CD4-positive, alpha-beta T cell treated with Interleukin-1 beta for 1 hour (primary cell): ENCODE measurements at places on chromosomes 12 and 14.
A peak's percentile ranks its signal among the peaks of the same experiment; 100 is the strongest.

DNA sequence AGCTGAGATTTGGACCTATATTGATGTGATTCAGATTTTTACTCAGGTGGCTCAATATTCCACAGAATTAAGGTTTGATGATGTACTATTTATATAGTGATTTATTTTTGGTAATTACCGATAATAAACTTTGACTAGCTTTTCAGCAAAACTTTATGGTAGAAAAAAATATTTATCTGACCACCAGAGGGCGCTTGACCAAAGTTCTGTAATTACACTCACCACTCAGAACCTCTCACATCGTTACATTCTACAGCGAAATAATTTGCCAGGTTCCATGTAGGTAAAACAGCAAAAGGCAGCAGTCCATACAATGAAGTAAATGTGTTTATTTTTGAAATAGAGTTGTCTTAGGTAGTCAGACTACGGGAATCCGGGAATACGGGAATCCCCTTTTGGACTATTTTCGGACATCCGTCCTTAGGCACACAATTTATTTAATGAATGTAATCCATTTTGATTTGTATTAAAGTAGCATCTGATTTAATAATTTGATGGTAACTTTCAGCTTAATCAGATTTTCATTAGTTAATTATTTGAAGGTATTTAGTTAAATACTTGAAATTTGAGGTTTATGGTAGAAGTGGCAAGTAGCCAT lies 143.0 kb upstream of the DDHD1 start:
- DNase-seq, result no peak

GRCh38 chr12:110107369-110108281 lies 16.5 kb upstream of the IFT81 start:
- DNase-seq, result no peak

DNA sequence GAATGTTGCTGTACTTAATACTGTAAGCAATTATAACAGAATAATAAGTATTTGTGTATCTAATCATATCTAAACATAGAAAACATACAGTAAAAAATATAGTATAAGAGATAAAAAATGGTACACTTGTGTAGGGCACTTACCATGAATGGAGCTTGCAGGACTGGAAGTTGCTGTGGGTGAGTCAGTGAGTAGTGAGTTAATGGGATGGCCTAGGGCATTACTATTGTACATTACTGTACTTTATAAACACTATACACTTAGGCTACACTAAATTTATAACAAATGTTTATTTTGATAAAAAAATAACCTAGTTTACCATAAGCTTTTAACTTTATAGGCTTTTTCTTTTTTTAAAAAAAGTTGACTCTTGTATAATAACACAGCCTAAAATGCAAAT lies 1071.2 kb upstream of the SEL1L start:
- no peak for DNase-seq

DNA sequence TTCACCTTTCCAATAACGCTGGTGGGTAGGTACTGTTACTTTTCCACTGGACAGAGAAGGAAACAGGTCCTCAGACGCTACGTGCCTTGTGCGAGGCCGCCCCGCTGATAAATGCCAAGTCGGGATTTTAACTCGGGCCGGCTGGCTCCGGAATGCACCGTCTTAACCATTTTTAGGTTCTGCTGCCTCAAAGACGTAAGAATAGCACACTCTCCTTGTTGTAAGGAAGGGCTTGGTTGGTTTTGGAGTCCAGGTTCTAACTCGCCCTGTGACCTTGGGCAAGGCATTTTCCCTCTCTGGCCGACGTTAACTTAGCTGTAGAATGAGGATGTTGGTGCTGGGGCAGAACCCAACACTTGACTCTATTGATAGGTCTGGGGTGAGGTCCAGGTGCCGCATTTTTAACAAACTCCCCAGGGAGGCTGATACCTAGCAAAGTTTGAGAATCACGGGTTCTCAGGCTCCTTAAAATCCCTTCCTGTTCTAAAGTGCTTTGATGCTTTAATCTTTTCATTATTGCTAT lies 814 bp downstream of the ANKRD13A start:
- DNase-seq, result no peak

DNA sequence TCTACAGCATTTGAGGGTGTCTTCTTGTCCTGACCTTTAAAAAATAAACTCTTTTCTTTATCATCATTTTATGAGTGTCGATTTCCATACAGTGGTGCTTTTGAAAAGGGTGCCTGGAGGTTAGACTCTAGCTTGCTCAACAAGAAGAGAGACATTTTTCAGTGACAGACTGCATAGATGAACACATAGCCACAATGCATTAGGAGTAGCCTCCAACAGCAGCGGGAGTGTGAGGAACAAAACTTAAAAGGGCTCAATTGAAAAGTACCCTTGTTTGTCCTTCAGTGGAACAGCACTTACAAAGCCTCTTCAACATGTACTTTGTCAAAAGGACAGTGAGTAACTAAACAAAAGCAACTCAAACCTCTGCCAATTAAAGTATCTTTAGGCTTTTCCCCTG lies 119.3 kb downstream of the SOX5 start:
- DNase-seq, result no peak

- no peak for DNase-seq
These were observed 15.1 kb upstream of the FGF6 start for GRCh38 chr12:4460761-4461160.

- DNase-seq, result no peak
These were observed 52.3 kb downstream of the PPP2R5C start for GRCh38 chr14:101813833-101814232.

- no peak for DNase-seq
These were observed 69.3 kb upstream of the FRMD6 start for GRCh38 chr14:51582437-51582836.

DNA sequence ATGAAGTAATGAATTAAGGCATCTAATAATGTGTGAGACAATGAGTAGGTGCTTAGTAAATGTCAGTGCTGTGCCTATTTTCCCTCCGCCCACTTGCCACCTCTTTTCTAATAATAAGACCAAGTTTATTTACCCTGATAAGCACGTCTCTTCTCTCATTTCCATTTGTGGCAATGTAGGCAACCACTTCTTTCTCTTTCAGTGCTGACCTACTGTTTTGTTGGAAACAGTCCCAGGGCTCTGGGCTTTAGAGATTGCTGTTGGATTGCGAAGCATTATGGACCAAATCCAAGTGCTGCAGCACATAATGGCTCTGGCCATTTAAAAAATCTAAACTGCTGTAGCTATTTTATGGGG lies 141.3 kb upstream of the PLEKHG7 start:
- no peak for DNase-seq

DNA sequence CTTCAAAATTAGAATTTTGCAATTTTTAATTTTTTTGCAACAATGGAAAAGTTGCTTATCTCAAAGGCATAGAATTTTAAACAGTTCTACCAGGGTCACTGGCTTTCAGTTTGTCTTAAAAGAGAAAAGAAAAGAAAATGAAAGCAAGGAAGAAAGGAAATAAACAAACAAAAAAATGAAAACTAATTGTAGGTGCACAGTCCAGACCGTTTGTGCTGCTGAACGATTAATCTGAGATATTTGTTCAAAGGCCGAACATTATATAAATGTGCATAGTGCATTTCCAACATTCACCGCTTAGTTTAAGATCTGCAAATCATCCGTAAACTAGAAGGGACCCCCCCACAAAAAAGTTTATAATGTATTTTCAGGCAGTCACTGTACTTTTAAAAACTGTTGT lies 5.5 kb upstream of the OTX2 start:
- no peak for DNase-seq

GRCh38 chr12:109261087-109261486 lies 48.0 kb downstream of the FOXN4 start:
- no peak for DNase-seq

GRCh38 chr12:71708658-71709057 lies 22.8 kb downstream of the TMEM19 start:
- no peak for DNase-seq

DNA sequence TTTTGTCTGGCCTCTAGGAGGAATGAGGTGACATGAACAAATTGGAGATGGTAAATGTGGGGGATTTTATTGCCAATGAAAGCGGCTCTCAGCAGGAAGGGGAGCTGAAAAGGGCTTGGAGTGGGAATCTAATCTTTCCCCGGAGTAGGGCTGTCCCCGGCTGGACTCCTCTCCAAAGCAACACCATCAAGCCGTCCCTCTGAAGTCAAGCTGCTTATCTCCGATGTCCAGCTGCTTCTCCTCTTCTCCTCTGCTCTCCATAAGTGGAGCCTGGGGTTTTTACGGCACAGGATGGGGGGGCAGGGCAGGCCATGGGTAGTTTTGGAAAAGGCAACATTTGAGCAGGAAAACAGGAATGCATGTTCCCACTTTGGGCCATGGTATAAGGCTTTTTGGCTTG lies 113.5 kb downstream of the TMEM132D start:
- no peak for DNase-seq

- no peak for DNase-seq
These were observed 840 bp downstream of the MRPL52 start for GRCh38 chr14:22830443-22831010.

- no peak for DNase-seq
These were observed 6.0 kb upstream of the PCNX4 start for GRCh38 chr14:60085693-60086092.

DNA sequence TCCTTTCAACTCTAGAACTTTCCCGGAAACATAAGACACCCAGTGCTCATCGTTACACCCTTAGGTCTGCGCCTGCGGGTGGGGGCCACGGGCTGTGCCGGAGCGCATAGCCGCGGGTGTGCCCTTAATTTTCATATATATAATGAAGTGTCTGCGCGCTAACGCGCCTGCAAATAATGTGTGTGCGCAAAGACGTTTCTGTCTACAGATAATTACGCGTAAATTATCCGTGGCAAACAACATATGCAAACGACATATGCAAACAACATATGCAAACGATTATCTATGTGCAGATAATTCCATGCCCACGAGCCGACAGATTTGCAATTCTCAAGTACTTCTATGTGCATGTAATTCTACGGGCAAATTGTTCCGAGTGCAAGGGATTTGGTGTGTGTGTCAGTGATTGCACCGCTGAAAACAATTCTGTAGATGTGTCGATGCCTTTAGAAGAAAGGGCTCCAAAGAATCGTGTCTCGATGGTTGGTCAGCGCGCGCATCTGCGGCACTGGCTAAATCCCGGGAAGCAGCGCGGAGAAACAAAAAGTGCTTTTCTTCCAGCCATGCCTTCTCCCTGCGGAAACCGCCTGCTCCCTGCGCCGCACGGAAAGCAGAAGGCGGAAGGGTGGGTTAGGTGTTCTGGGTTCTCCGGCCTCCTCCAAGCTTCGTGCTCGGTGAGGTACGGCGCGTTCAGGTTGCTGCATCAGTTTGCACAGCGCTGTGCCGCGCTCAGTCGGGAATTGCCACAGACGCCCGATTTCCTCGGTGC lies 34.5 kb upstream of the TBX5 start:
- DNase-seq, result no peak

DNA sequence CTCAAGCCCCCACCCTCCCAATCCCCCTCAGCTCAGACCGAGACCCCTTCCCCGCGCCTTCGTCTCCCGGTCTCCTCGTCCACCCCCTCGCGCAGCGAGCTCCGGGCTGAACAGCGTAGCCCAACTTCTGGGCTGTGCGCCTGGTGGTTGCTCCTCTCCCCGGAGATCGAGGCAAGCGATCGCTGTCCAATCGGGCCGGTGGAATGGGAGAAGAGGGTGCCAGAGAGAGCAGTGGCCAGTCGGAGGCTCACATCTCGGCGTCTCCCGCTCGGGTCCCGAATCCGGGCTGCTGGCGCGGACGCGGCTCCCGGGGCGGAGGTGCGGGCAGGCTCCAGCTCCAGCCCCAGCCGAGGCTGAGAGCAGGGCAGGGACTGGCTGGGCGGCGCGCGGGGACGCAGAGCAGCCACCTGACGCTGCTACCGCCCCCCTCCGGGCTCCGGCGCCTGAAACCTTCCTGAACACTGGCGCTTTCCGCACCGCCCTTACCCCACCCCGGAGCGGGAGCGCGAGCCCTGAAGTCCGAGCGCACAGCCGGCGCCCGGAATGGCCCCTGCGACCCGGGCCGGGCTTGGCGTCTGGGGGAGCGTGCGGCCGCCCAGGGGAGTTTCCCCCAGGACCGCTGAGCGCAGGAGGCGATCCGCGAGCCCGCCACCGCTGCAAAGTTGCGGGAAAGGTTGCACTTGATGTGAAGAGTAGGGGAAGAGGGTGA lies 508 bp upstream of the KCNH5 start:
- DNase-seq, result no peak

GRCh38 chr12:111887926-111888745 lies 46.1 kb downstream of the MAPKAPK5 start:
- no peak for DNase-seq

GRCh38 chr12:112514926-112515642 lies 96.3 kb downstream of the PTPN11 start:
- no peak for DNase-seq

DNA sequence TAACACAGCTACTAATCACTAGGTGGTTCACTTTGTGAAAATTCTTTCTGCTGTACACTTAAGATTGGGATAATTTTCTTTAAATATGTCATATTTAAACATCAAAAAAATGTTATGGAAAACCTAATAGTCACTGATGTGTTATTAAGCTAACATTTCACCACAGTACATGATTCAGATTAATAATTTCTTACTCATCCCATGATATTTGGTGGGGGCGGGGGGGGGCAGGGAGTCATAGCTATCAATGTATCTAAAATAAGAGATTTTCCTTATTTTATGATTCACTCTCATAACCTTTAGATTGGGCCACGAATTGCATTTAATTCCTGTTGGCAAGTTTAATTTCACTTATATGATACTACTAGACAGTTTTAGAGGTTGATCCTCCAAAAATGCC lies 88.8 kb downstream of the KCNH5 start:
- DNase-seq, result no peak

GRCh38 chr14:103372552-103373304 lies 12.5 kb upstream of the MARK3 start:
- DNase-seq, result peak; percentile 12

DNA sequence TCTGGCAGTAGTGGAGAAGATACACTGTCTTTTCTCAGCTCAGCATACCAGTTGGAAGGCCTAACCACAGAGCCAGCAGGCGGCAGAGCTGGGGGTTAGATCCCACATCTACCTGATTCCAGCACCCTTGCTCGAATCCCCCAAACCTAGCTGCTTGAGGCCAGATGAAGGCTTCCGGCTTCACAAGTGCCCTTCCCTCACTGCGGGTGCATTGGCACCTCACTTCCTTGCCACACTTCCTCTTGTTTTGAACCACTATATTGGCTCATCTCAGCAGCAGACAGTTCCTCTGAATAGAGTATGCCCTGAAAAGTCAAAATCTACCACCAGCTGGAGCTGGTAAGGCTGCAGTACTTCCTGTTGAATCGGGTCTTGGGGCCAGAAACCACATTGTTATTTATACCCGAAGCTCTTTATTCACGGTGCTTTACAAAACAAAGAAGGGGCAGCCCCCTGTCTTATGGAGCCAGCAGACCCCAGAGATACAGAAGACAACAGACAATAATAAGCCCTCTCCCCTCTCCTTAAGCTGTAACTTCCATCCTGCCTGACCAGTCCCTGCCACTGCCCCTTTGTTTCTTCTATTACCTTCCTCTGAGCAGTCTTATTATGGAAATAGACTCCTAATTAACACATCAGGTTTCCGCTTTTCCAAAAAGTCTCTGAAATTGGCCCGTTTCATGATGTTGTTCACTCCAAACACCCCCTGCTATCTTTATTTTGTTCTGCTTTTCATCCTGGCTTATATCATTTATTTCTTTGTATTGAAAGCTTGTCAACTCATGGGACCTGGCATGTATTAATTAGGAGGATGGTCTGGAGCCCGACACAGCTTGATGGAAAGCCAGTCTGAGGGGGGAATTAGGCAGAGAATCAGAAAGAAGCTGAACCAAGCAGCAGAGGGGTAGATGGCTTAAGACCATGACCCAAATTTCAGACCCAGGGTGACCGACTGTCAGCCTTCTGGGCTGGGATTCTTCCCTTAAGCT lies 233.5 kb downstream of the EFCAB11 start:
- peak; percentile 87 for DNase-seq

GRCh38 chr12:131672941-131673887 lies 37.7 kb upstream of the SFSWAP start:
- no peak for DNase-seq

GRCh38 chr12:23523339-23523738 lies 426.1 kb downstream of the SOX5 start:
- no peak for DNase-seq
